ENCODE measurements at places on chromosomes 2 and 18. TPM values are rescaled to one million over a fixed set of nuclear protein-coding genes. Genes with fewer than 3 reads are reported as not detected.

The DNER gene
- total RNA-seq: 1.6 TPM

GRCh38 chr18:26386002-26386401 is 159.8 kb downstream of the TAF4B start:
- DNase-seq: no peak

GRCh38 chr2:12313445-12314126 is 403.1 kb upstream of the TRIB2 start:
- DNase-seq: no peak

GRCh38 chr2:205914213-205915129 is 171.5 kb downstream of the INO80D start:
- no peak for DNase-seq

- no peak for DNase-seq
These were observed 91.5 kb downstream of the GULP1 start for GRCh38 chr2:188383158-188383557.

Measured in left ventricle myocardium superior (tissue), 1 donor.